ENCODE measurements at places on chromosomes 11 and 22.

DNA sequence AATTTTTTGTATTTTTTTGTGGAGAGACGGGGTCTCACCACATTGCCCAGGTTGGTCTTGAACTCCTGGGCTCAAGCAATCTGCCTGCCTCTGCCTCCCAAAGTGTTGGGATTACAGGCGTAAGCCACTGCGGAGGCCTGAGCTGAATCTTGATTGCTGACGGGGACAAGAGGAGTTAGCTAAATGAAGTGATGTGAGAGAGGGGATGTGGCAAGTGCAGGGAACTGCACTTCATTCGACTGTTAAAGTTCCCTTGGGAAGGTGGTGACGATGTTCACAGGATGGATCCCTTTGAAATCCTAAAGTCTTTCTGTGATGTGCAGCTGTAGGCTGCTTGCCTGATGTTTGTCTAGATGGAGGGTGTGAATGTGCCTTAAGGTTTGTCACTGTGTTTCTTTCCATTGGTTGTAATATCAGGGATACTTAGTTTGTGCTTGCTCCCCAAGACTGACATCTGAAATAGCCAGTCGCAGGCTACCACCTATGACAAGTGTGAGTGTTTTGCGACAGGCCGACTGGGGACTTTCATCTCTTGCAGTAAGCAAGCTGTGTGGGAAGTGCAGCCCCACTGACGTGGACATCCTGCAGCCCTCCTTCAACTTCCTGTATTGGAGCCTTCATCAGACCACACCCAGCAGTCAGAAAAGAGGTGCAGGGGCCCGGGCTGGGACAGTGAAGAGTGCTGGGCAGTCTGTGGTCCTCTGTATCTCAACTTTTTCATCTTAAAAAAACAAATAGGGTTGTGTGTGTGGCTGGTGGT lies 19.6 kb upstream of the CCDC134 start:
- no peak for DNase-seq

DNA sequence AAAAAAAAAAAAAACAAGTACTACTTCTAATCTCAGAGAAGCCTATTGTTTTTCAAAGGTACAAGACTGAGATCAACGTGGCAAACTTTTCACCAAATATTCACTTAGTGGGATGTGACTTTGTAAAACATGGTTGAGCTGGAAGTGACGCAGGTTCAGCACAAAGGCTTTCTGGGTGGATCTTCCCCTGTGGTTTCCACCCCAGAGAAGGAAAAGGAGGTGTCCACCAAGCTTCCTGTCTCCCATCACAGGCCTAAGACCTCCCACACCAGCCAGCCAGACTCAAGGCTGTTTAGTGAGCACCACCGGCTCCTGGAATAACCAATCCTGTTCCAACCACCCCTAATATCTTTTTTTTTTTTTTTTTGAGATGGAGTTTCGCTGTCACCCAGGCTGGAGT lies 5.7 kb downstream of the TMEM184B start:
- DNase-seq: no peak

DNA sequence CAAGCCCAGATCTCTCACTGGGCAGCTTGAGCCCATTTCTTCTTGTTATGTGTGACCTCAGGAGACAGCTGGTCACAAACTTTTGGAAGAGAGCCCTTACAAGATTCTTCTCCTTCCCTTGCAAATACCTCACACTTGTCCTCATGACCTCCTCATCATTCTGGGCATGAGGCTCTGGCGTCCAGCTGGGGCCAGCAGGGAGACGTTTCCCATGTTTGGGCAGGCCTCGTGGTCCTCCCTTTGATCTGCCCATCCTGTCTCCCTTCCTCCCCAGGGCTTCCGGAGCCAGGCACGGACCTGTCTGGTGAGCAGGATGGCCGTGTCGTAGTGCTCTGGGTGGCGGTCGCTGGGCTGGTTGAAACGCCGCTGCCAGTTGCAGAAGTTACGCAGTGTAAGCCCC lies 9.7 kb downstream of the ADAMTS8 start:
- no peak for DNase-seq

DNA sequence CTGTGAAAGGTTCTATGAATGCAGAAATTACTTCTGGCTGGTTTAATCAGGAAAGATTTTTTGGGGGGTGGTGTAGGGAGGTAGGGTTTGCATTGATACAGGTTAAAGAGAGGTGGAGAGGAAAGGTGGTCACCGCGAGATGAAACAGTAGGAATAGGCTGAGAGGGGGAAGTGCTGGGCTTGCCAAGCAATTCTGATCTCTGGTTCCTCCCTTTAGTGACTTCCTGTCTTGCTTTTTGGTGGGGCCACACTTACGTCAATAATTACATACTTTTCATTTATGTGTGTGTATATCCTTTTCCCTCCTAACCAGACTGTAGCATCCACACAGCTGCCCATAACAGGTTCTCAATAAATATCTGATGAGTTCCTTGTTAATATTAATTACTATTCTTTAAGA lies 120.0 kb downstream of the CTNND1 start:
- DNase-seq: no peak

DNA sequence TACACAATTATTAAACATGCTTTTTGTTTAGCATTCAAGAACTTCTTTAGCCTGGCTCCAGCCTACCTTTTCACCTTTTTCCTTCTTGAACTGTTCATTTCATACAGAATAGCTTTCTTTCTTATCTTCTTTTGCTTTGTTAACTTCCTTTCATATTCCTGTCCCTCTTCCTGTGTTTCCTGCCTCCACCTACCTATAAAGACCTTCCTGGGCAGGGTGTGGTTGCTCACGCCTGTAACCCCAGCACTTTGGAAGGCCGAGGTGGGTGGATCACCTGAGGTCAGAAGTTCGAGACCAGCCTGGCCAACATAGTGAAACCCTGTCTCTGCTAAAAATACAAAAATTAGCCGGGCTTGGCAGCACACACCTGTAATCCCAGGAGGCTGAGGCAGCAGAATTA lies 22.9 kb downstream of the CAPRIN1 start:
- no peak for DNase-seq

DNA sequence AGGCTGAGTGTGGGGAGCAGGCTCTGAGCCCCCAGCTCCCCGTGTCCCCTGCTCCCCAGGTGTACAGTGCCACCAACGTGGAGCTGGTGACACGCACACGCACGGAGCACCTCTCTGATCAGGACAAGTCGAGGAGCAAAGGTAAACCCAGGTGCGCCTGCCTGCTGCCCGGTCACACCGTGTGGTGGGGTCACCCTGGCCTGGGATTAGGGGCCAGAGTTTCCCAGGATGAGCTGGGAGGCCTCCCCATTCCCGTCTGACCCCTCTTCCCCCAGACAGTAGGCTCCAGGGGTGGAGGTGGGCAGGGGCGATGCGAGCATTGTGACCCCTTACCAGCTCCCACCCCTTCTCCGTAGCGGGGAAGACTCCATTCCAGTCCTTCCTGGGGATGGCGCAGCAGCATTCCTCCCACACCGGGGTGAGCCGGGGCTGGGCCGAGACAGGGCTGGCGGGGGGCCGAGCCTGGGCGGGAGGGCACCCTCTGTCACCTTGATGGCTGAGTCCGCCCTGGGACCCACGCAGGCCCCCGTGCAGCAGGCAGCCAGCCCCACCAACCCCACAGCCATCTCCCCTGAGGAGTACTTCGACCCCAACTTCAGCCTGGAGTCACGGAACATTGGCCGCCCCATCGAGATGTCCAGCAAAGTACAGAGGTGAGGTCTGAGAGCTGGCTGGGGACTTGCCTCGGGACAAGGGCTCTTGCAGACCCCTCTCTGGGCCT lies 3.7 kb upstream of the SSH3 start:
- no peak for DNase-seq

DNA sequence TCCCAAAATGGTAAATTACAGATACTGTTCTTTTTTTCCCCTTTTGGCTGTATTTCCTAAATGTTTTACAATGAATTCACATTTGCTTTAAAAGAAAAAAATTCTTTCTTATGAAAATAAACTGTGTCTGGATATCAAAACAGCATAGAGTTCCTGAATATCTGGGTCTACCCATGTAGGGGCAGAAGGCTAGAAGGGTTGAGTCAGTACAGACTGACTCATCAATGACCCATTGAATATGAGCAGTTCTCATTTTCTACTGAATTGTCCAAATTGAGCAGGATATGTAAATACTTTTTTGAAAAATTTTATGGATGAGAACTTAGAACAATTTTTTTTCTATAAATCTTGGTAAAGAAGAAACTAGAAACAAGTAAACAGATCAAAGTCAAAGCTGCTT lies 16.3 kb upstream of the C11orf87 start:
- no peak for DNase-seq

GRCh38 chr11:114566276-114566675 lies 6.6 kb upstream of the NXPE1 start:
- peak; percentile 39 for DNase-seq

DNA sequence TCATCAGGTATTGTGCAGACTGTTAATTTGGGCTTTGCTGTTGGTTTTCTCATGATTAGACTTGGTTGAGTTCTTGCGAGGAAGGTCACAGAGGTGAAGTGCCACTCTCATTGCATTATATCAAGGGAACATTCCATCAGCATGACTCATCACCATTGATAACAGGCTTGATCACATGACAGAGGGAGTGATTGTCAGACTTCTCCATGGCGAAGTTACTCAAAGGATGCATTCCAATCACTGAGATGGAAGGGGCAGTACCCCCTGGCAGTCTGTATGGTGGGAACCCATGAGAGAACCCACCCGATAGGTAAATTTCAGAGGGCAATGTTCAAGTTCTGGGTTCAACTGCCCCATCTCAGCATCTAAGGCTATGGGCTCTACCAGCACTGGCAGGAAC lies 19.4 kb upstream of the P2RY2 start:
- DNase-seq: no peak

DNA sequence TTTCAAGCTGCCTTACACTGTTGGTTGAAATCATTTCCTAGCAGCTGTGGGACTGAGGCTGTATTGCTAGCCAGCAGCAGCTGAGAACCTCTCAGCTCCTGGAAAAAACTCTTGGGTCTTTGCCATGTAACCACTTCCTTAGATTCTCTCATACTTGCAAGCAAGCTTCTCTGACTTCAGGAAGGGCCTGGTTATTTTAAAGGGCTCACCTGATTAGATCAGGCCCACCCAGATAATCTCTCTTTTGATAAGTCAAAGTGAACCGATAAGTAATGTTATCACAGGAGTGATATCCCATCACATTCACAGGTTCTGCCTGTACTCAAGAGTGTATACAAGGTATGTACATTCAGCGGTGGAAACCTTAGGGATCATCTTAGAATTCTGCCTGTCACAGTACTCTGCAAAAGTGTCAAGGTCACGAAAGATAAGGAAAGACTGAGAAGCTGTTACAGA lies 7.4 kb upstream of the CLPB start:
- no peak for DNase-seq

- no peak for DNase-seq
These were observed 82.7 kb downstream of the CELSR1 start for GRCh38 chr22:46454504-46455269.

DNA sequence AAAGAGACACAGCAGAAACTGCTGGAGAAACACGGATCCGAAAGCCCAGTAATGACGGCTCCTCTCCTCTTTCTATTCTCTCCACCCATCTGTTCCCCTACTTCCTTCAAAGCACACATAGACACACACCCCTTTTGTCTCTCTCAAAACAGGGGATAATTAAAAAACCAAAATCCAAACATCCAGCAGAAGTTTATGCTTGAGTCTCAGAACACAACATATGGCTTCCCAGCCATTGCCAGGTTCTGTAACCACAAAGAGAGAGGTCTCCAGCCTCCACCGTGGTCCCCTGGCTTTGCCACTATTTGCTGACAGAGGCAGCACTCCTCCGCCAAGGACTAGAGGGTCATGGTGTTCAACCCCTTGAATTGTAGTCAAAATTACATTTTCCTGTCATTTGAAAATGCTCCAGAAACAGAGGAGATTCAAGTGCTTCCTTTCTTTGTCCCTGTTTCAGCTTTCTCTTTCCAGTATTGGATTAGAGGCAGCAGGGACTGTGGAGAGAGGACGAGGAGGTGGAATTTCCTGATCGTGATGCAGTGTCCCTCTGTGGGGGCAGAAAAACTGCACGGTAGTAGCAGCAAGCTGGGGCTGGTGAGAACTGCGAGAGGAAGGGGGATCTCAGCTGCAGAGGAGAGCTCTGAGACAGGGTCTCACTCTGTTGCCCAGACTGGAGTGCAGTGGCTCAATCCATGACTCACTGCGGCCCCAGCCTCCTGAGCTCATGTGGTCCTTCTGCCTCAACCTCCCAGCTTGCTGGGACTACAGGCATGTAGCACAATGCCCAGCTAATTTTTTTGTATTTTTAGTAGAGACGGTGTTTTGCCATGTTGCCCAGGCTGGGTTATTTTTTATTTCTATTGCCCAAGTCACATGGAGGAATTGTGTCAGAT lies 60.3 kb downstream of the UBASH3B start:
- DNase-seq: no peak

- DNase-seq: no peak
These were observed 310.7 kb upstream of the NCAM1 start for GRCh38 chr11:112650527-112650926.

DNA sequence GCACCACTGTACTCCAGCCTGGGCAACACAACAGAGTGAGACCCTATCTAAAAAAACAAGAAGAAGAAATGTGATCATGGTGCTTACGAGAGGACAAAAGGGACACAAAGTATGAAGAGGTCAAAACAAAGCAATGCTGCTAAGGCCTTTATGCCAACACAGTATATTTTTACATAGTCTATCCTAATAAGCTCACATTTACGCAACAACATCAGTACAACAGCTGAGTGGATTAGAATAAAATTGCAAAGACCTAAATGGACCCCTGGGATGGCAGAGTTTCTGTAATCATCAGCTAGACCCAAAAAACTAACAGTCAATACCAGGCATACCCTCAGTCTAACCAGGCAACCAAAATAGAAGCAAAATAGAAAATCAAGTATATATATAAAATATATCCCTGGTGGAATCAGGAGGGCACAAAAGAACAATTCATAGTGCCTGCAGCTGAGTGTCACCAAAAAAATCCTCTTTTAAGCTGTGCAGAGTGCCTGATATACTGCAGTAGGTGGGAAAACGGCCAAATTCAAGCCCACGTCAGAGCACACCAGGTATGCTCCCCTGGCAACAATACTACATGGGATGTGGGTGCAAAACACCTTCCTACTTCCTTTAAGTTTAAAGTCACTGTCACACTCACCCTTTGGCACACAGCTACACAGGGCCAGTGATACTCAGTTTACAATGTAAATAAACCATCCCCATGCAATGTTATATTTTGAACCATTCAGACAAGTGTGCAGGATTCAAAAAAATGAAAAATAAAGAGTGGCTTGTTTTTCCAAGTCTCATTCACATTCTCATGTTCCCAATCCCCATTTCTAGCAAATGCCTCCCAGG lies 57.8 kb downstream of the RBFOX2 start:
- no peak for DNase-seq

- DNase-seq: peak; percentile 15
These were observed 263.9 kb downstream of the NXPE2 start for GRCh38 chr11:114942207-114942606.

GRCh38 chr11:93668171-93668570 lies 6.7 kb downstream of the CEP295 start:
- DNase-seq: no peak
